Nephron progenitor cell (in vitro differentiated cells): ENCODE measurements at places on chromosomes 4 and X.

DNA sequence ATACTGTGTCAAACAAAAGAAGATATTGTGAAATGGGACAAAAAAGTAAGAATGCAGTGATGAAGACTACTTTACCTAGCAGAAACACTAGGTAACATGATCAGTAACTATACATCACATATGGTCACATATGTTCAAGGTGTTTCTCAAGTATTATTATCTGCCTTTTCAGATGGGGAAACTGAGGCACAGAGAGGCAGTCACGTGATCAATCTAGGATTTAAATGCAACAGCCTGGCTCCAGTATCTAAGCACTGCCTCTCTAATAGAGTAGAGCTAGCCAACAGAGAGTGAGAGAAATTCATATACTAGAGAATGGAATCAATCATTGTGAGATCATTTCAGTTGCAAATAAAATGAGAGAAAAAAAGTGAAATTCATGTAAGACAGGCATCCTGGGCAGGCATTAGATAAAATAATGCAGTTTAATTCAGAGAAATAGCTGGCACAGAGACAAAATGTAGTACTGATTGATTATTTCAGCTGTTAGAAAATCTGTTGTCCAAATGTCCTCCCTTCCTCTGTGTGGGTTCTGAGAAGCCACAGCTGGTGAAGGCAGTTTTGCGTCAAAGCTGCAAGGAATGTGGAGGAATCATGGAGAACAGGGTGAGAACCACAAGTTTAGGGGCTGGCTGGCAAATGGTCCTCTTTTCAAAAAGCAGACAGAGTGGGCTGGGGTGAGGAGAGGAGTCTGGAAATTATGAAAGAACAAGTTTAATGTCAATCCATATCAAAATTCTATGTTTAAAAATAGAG is 26.0 kb downstream of the SMIM43 start:
- no peak for DNase-seq

GRCh38 chr4:174071595-174071994 is 211.9 kb downstream of the FBXO8 start:
- no peak for DNase-seq

GRCh38 chr4:678331-679103 is 4.2 kb downstream of the MYL5 start:
- no peak for DNase-seq

- DNase-seq = no peak
Observed at GRCh38 chrX:118189000-118189399, 72.4 kb upstream of the KLHL13 start.

DNA sequence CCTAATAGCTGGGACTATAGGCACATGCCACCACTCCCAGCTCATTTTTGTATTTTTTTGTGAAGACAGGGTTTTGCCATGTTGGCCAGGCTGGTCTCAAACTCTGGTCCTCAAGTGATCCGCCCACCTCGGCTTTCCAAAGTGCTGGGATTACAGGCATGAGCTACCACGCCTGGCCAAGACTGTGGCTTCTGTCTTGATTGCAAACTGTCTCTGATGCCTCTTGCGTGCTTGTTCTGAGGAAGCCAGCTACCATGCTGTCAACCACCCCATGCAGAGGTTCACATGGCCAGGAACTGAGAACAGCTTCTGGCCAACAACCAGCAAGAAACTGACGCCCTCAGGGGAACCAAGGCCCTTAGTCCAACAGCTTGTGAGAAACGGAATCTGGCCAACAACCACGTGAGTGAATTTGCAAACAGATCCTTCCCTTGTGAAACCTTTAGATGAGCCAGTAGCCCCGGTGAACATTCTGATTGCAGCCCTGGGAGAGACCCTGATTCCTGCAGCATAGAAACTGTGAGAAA is 71.2 kb downstream of the SUPT20HL2 start:
- DNase-seq = no peak

- DNase-seq = no peak
Observed at GRCh38 chrX:11419102-11419501, 125.9 kb downstream of the AMELX start.

- DNase-seq = no peak
Observed at GRCh38 chr4:148926276-148927260, 484.4 kb upstream of the NR3C2 start.

DNA sequence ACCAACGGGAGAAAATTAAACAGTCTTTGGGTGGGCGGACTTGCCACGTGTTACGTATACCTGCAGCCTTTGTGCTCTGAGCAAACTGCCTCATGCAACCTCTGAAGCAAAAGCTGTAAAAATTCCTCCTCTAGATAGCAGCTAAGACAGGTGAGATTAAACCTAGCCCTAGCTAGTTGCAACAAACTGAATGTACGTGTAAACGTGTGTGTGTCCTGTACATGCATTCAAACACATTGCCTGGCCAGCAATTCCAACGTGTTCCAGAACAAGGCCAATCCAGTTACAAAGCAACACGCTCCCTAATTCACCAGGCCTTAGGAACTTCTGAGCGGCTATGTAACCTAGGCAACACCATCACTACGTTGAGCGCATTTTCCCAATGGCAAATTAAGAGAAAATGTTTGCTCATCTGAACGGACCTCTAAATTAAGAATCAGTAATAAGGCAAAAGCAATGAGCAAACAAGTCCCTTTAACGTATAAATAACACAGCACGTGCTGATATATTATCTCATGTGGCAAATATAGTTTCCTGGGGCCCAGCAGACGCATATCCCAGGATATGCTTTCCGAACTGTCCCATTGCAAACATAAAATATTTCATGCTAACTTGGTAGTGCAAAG is 792 bp downstream of the PPID start:
- peak; percentile 8 for DNase-seq

DNA sequence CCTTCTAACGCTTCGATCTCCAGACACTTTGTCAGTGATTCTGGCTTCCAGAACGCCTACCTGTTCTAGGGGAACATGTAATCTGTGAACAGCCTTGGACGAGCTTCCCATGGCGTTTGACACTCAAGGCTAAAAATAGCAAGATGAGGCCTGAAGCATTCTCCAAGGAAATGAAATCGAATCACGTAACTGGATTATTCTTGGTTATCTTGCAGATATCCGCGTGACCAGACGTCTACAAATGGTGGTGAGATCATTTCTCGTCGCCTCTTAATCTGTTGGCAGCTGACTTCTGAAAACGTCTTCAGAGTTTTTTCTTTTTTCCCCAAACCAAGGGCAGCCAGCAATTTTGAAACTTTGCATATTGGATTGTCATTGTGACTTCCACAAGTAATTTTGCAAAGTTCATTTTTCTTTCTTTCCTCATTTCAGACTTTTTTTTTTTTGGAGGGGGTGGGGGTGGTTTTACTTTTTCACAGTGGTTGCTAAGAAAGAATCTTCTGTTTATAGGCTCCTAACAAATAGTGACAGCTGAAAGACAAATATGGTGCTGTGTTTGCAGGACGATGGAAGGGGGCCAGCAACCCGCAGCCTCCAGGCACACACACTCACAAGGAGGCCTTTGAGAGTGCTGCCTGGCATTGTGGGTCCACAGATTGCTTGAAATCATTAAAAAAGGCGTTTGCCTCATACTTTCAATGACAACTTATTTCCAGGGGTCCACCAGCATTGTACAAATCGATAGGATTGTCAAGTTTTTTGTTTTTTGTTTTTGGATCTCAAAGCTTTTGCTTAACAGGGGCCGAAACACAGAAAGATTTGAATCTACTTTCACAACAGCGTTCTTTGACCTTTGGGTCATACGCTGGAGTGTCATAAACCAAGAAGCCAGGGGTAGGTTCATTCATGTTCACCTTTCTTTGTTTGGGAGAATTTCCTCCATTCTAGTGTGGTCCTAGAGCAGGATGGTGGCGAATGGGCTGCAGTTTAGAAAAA is 32.4 kb upstream of the PDLIM3 start:
- no peak for DNase-seq

- no peak for DNase-seq
Observed at GRCh38 chrX:118218079-118218478, 101.5 kb upstream of the KLHL13 start.

DNA sequence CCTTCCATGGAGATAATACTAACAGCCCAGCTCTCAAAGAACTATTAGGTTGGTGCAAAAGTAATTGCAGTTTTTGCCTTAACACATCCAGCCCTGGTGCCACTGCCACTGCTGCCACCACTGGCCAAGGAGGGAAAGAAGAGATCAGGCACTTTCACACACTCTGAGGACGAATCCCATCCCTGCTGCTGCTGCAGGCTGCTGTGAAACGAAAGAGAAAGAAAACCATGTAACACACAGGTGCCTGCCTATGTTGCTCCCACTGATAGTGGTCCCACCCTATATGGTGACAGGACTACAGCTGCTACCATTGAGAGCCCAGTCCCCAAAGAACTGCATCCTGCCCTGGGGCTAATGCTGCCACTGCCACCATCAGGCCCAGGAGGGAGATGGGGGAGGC is 35.1 kb downstream of the TMLHE start:
- DNase-seq = no peak

DNA sequence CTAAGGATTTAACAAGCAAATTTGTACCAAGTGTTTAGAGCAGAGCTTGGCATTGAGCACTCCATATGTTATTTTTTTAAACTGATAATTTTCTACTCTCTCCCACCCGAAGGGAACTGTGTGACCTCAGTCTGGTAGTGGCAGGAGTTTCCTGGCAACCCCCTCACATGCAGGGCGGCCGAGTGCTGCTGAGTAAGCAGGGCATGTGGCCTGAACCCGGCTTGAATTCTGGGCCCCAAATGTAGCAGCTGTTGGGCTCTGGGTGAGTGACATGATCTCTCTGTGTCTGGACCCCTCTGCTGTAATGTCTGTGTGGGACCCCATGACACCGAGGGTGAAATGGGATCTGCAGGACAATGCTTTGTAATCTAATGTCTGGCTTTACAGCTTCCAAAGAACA is 13.6 kb upstream of the C4orf50 start:
- no peak for DNase-seq

GRCh38 chrX:35006361-35006760 is 63.8 kb downstream of the FAM47B start:
- no peak for DNase-seq

DNA sequence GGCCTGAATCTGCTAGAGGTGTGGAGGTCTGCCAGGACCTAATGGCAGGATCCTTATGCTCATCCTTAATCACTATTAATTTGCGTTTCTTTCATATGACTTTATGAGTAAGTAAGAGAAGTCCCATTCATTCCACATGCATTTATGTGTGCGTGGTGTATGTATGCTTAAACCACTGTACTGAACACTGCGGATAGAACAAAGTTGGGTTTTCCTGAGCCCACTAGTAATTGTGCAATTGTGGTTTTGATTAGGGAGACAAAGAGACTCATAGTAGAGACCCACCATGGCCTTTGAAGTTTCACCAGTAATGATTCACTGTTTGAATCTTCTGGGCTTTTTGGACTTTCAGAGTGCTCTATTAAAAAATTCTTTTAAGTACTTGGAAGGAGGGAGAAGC is 498.5 kb upstream of the DIPK2B start:
- no peak for DNase-seq

DNA sequence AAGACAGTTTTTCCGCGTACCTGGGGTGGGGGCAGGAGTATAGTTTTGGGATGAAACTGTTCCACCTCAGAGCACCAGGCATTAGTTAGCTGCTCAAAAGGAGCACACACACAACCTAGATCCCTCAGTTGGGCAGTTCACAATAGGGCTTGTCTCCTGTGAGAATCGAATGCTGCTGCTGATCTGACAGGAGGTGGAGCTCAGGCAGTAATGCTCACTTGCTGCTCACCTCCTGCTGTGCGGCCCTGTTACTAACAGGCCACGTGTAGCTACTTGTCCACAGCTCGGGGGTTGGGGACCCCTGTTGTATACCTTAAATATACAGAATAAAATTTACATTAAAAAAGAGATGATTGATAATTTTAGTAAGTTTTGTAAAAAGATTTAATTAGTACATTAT is 191.5 kb downstream of the SLC7A11 start:
- no peak for DNase-seq

GRCh38 chrX:141903400-141904155 is at the start of gene MAGEC1:
TSS of gene MAGEC1 (plus strand) at chrX:141903894. CDS start at chrX:141905073, 1,179 bp downstream.
- no peak for DNase-seq

GRCh38 chr4:87011340-87012034 is 76.7 kb downstream of the AFF1 start:
- no peak for DNase-seq

- no peak for DNase-seq
Observed at GRCh38 chr4:24622146-24622834, 37.9 kb upstream of the DHX15 start.

GRCh38 chr4:21209860-21210259 is 509.6 kb downstream of the PACRGL start:
- no peak for DNase-seq

- no peak for DNase-seq
Observed at GRCh38 chr4:98491899-98492559, 166.4 kb downstream of the TSPAN5 start.

- DNase-seq = no peak
Observed at GRCh38 chr4:4946416-4946815, 72.8 kb downstream of the CYTL1 start.

DNA sequence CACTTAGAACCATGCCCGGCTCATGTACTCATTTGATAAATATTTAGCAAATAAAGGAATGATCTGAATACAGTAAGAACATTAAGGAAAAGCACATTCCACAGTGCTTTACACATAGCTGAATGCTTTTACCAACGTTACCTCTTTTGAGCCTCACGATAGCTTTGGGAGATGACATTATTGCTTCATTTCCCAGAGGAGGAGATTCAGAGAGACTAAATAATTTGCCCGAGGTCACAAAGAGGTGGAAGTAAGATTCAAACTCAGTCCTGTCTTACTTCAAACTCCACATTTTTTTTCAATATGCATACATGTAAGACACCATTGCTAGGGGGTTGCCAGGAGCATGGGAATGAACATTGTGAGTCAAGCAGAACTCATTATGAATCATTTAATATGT is 538.5 kb downstream of the BCOR start:
- DNase-seq = no peak

DNA sequence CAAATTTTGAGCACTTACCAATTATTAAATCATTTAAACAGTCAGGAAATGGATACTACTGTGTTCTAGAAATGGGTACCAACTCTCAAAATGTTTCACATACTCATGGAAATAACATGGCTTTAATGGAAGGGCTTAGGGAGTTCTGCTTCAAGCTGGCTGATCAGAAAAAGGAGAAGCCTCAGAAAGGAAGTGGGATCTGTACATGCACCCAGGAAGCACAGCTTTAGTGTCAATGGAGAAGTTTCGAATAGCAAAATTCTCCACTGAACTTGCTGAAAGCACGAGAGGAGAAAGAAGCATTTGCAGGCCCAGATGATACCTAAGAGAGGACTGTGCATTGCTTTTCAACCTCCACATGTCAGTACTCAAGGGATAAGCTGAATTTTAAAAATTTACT is 11.1 kb upstream of the HS3ST1 start:
- DNase-seq = no peak

DNA sequence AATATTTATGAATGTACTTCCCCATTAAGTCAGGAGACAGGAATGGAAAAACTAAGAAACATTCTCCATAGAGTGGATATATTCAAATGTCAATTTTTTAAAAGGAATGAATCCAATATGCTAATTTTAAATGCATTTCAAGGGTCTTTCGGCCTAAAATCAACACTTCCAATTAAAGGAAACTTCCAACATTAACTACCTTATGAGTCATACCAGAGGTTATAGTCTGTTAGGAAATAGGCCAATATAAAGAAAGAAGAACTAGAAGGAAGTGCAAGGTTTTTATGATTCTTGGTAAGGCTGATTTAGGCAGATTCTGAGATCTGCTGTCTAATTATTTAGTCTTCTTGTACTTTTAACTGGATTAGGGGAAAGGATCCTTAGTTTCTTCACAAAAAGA is 260.1 kb upstream of the EDNRA start:
- no peak for DNase-seq
